ENCODE measurements at places on chromosomes 3 and 15.

DNA sequence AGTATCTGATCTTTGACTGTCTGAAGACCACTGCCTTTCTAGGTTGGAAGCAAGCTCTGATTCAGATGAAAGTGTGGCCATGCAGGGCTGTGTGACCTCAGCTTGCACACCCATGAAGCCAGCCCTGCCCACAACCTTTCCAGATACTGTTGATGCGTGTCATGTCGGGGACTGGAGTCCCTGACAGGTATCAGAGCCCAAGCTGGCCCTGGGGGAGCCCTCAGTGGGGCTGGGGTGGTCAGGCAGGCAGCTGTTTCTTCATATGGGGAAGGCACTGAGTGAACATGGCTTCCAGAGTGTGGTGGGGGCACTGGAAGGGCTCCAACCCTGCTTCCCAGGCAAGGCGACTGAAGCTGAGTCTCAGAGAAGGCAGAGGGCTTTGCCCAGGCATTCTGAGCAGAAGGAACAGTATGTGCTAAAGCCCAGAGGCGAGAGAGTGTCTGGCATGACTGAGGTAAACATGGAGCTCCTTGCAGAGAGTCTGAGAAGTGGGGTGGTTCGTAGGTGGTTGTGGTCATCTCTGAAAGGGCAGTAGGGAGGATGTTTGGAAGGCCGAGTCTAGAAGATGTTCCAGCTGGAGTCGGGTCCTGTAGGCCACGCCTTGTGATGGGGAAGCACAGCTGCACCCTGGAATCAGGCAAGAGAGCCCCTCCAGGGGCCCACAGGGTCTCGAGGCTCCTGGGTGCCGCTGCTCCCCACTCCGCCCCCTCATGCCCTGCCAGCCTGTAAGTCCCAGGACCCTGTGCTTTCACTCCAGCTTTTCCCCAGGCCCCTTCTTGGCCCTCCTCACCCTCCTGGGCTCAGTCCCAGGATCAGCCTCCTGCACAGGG lies 122.2 kb downstream of the EEFSEC start:
- no peak for DNase-seq

- DNase-seq: no peak
Measured at GRCh38 chr15:54605556-54605955, 591.2 kb downstream of the RSL24D1 start.

DNA sequence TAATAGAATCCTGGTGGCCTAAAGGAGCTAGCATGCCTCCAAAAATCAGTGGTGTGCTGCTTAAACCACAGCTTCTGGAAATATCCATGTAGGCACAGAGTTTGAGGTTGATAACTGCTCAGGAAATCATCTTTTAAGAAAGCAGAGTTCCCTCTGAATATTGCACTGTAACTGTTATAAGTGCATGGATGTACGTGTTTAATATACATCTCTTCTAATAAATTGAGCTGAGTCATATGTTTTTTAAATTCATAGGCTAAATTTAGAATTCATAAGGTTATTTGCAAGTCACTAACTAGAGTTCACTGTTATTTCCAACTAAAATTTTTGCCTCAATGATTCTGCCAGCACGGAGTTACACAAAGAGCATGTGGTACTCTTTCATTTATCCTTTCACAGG lies 68.9 kb downstream of the MYH15 start:
- DNase-seq: no peak

GRCh38 chr15:76954744-76955143 lies 23.2 kb downstream of the RCN2 start:
- peak; percentile 71 for DNase-seq

DNA sequence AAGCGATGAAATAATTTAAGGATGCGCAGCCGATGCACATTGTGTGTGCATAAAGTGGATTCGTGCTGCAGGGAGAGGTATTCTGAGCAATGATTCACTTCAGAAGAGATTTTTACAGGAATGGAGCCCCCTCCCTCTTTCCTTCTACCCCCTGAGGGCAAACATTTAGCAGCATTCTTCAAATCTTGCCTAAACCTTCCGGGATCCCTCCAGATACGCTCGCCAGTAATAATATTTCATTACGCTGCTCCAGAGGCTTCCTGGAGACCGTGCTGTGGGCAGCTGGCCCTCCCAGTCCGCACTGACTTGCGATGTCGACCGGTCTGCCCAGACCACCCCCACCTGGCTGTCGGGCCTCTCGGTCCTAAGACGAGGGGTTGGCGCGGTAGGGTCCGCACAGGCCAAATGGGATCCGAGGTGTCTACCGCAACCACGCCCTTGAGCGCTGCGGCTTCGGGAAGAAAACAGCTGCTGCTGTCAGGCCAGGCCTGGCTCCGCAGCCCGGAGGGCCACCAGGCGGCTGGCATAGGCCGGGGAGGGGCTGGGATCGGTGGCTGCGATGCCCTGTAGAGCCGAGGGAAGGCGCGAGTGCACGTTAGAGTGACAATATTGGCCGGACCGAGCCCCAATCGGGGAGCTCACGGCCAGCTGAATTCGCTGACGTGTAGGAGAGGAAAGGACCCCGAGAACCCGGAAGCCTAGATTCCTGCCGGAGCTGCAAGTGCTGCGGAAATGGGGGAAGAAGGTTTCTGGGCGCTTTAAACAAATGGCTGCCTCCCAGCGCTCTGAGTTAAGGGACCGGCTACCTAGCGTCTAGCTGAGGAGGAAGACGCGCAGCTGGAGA lies 14.3 kb downstream of the ZIC4 start:
- DNase-seq: peak; percentile 70

Measured in putamen (tissue), 1 donor.